Activated T-helper 1 cell treated with anti-CD3 and anti-CD28 coated beads, Interleukin-2, amount 50 U/mL, for 16 hours (primary cell): ENCODE measurements at places on chromosomes 7 and 10.

- DNase-seq = no peak
Observed at GRCh38 chr7:29038463-29038862, 80.3 kb upstream of the TRIL start.

- DNase-seq = no peak
Observed at GRCh38 chr7:45118889-45119331, 7.4 kb upstream of the TBRG4 start.

DNA sequence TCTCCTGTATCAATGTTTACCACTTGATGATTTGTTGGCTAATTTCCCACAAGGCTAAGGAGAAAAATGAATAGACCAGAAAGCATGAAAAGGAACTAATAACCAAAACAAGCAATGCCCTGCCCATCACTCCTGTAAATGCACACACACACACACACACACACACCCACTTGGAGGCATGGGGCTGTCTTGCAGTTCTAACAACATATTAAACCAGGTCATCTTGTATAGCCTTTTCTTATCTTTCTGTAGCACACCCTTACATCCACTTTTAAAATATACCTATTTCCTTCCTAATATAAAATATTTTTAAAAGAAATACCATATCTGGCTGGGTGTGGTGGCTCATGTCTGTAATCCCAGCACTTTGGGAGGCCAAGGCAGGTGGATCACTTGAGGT, 105.3 kb downstream of the CTTNBP2 start:
- no peak for DNase-seq

GRCh38 chr7:27073076-27073475, 22.7 kb downstream of the HOXA1 start:
- DNase-seq = no peak

GRCh38 chr7:87129332-87129731, 22.9 kb upstream of the DMTF1 start:
- DNase-seq = no peak

- no peak for DNase-seq
Observed at GRCh38 chr7:2654059-2654458, 22.3 kb downstream of the TTYH3 start.
